ENCODE measurements at places on chromosomes 2 and 18. TPM values are rescaled to one million over a fixed set of nuclear protein-coding genes. Genes with fewer than 3 reads are reported as not detected.

Gene HRH4
- not detected for total RNA-seq

Gene CFAP53
- total RNA-seq, result not detected

Gene ASB18
- total RNA-seq, result 3.1 TPM

Gene PPP1R1C
- 1.6 TPM for total RNA-seq

Gene RGPD5
- 11.5 TPM for total RNA-seq

Gene CCDC142
- 30.3 TPM for total RNA-seq

Gene SERPINB3
- total RNA-seq, result not detected

Gene OST4
- 352 TPM for total RNA-seq

Gene ABHD1
- not detected for total RNA-seq

Gene DNAH6
- 1.0 TPM for total RNA-seq

Gene MC2R
- total RNA-seq, result not detected

Data from skeletal muscle tissue (tissue), 5 donors.